Stimulated activated CD8-positive, alpha-beta memory T cell treated with anti-CD3 and anti-CD28 coated beads, Interleukin-7, amount 100 ng/mL, for 1 hour (primary cell): ENCODE measurements at places on chromosomes 7 and 10.
A peak's percentile ranks its signal among the peaks of the same experiment; 100 is the strongest.

DNA sequence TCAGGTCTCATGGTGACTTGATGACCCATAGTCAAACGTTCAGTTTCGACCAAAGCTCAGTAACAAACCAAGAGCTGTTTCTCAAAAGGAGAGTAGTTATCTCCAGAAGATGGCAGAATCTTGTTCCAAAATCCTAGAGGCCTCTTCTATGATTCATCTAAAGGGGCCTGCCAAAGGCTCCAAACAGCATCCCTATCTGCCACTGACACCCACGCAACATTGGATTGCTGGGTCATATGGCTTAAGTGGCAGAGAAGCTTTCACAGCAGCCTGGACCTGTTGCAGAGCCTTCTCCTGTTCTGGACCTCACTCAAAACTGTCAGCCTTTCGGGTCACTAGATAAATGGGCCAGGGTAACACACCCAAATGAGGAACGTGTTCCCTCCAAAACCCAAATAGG, 54.0 kb upstream of the LRRC18 start:
- DNase-seq: no peak

DNA sequence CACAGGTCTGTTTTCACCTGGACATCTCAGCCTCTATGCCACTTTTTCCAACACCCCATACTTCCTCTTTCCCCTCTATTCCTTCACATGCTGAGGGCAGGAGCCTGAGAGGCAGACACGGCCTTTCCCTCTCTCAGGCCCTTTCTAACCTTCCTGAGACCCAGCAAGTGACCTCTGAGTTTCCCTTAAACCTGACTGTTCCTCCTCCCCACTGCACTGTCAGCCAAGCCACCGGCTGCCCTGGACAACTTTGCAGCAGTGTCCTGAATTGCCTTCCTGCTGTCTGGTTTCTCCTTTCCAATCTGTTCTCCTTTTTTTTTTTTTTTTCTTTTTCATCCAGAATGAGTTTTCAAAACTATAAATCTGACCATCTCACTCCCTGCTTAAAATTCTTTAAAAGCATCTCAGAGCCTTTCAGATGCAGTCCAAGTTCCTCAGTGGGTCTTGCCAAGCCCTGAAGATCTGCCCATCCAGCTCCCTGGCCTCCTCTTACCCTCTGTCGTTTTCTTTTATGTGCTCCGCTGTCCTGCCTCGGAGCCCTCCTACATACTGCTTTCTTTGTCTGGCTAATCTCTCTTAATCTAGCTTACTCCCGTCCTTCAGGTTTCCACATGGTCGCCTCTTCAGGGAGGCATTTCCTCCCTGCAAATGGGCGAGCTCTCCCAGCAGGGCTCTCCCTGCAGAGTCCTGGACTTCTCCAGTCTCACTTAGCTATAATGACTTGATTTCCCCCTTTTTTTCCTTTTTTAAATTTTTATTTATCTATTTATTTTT, 30.5 kb downstream of the SLC13A4 start:
- no peak for DNase-seq

GRCh38 chr10:114110174-114110972, 63.6 kb downstream of the CCDC186 start:
- DNase-seq: no peak

DNA sequence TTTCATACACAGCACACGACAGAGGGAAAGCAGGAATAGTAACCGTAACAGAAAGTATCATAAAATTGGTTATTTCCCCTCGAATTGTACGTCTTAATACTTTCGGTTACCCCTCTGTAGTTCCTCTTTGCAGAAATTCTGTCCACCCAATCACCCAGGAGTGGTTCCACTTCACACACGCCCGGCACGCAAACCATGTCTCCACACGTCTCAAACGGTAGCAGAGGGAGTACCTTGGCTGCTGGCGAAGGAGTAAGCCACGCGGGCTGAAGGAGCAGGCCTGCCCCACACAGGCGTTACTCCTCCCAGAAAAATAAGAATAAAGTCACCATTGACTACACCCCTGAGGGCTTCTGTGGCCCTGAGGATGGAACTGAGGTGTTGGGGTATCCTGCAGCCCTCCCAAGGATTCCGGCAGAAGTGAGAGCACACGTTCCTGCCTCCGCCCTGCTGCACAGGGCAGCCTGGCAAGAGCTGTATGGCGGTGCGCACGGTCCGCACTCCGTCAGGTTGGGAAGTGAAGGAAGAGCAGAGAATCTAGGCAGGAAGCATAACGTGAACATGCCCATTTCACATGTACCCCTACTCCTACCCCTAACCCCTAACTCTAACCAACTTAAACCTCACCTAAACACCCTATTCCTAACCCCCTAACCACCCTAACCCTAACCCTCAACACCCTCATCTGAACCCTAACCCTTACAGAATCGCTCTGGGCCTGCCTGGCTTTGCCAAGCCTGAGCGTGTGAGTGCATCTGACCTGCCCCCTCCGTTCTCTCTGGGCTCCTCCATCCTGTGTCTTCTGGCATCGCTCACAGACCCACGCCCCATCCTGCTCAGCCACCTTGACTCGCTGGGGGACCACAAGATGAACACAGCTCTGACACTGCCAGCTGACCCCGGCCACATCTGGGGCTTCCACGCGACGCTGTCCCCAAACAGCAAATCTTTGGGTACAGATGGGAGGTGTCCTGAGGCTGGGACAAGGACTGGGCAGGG, 18.2 kb downstream of the GPR146 start:
- no peak for DNase-seq

DNA sequence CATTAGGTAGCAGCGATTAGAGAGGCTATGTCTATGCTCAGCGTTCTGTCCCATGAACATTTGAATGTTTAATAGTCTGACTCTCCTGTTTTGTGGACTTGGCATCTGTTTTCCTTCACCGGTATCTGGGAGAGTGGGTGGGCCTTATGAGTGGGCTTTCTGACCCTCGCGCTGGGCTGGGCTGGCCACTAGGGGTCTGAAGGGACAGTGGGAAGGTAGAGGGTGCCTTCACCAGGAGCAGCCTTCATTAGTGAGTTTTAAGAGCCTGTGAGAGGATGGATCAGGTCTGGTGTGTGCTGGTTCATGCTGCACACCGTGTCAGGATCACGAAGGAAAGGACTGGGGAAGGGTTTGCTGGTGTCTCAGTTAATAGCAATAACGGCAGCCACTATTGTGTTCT, 33.4 kb downstream of the DCLRE1A start:
- DNase-seq: no peak

DNA sequence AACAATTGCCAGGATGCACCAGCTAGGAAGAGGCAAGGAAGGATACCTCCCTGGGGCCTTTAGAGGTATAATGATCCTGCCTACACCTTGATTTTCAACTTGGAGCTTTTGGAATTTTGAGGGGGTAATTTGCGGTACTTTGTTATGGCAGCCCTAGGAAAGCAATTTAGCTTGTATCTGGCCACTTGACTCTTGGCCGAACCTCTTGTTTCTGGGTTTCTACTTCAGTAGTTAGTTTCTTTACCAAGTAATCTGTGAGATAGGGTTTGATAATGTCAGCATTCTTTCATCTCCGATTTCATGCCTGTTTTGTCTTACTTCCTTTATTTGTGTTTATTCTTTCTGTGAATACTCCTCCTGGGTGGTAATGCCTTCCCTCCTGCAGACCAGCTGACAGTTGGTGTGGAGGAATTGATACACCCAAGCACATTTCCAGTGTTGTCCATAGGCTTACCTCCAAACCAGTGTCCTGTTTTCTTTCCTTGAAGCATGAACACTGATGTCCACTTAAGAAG, 163.7 kb downstream of the SND1 start:
- DNase-seq: no peak

DNA sequence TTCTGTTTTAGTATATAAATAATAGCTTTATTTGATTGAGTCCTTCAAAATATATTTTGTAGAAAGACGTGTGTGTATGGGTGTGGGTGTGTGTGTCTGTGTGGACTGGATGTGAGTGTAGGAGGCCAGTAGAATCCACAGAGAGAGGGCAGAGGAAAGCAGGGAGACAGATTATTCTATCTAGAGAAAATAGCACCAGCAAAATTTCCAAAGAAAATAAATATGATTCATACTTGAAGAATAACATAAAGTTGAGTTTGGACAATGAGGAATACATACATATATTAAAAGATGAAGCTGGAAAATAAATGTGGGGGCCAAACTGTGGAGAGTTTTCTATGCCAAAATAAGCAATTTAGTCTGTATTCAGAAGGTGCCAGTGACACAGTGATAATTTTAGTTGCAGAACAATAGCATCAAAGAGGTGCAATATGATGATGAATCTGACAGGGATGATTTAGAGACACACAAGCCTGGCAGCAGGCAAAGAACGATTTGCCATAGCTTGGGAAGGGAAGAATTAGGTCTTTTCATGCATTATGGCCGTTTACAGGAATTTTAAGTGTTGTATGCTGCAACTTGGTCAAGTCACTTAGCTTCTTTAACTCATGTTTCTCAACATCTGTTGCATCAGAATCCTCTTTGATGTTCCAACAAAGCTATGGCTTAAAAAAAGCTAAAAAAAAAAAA, 121.3 kb downstream of the SEMA3A start:
- DNase-seq: no peak

GRCh38 chr7:130363026-130363847, 17.1 kb upstream of the CPA1 start:
- no peak for DNase-seq

GRCh38 chr10:51394039-51394438, 305.4 kb downstream of the CSTF2T start:
- no peak for DNase-seq

- DNase-seq: no peak
Measured at GRCh38 chr10:51269821-51270220, 195.5 kb downstream of the PRKG1 start.

GRCh38 chr10:45053569-45054100, 52.9 kb downstream of the ZNF22 start:
- no peak for DNase-seq

DNA sequence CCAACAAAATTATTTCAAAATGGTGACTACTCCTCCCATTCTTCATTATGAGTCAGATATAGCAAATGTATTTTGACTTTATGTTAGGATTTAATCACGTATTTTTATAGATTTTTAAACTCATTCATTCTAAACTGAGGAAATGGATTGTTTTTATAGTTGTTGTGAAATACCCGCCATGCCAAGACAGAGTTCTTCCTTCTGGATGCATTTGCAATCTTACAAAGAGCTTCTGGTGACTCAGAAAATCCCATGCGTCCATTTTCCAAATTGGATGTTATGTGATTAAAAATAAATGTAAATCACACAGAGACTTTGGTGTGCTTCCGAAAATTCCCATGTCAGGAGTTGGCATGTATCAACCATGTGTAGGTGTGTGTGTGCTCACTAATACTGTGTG, 179.3 kb downstream of the TRIL start:
- no peak for DNase-seq

GRCh38 chr7:38186593-38187314, 8.7 kb downstream of the STARD3NL start:
- DNase-seq: no peak

GRCh38 chr7:17816903-17817302, 123.4 kb downstream of the SNX13 start:
- DNase-seq: no peak

DNA sequence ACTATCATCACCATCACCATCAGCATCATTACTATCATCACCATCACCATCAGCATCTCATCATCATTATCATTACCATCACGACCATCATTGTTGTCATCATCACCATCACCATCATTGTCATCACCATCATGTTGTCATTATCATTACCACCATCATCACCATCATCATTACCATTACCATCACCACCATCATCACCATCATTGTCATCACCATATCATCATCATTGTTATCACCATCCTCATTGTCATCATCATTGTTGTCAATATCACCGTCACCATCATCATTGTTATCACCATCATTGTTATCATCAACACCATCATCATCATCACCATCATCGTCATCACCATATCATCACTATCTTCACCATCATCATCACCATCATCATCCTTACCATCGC, 124.3 kb downstream of the PTPRN2 start:
- DNase-seq: no peak

GRCh38 chr7:6218329-6218728, 54.1 kb downstream of the CYTH3 start:
- DNase-seq: no peak

GRCh38 chr10:47029181-47030009, 118.2 kb downstream of the PTPN20 start:
- DNase-seq: no peak

GRCh38 chr7:7209412-7210050, 27.2 kb downstream of the C1GALT1 start:
- DNase-seq: no peak

- no peak for DNase-seq
Measured at GRCh38 chr10:34193931-34194626, 621.0 kb downstream of the PARD3 start.

DNA sequence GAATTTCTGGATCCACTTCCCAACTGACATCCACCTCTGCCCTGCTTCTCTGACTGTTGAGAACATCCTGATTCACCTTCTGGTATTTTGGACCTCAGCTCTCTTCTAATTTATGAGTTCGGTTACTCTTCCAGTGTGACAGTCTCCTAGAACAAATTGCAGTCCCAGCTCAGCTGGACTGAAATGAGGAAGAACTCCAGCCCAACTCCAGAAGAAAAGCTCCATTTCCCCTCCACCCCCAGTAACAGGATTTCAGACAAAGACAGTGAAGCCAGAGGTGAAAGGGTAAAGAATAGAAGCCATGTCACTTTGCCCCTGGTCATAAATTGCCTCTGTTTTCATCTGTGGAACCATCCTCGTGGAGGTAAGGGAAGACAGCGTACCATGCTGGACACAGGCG, 26.2 kb upstream of the INHBA start:
- DNase-seq: no peak

GRCh38 chr10:103772096-103772845, 83.1 kb downstream of the SH3PXD2A start:
- peak; percentile 15 for DNase-seq

DNA sequence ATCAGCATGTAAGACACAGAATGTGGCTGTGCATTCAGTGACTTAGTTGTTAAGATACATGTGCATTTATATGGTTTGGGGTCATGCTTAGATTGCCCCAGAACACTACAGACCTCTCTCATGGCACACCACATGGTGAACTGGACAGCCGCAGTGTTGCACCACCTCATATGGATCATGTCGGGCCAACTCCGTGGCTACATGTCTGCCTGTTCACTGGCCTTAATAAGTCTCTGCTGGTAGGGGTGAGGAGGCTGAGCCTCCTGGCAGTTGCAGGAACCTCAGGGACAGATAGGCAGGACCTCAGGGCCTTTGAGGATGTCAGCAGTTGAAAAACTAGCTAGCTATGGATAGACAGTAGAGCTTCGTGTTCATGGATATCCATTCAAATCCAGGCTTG, 751.0 kb downstream of the GRID1 start:
- DNase-seq: no peak

- no peak for DNase-seq
Measured at GRCh38 chr10:104053201-104053600, 32.5 kb downstream of the COL17A1 start.
